ENCODE measurements at places on chromosomes 13 and 19. TPM values are rescaled to one million over a fixed set of nuclear protein-coding genes. Genes with fewer than 3 reads are reported as not detected.

DNA sequence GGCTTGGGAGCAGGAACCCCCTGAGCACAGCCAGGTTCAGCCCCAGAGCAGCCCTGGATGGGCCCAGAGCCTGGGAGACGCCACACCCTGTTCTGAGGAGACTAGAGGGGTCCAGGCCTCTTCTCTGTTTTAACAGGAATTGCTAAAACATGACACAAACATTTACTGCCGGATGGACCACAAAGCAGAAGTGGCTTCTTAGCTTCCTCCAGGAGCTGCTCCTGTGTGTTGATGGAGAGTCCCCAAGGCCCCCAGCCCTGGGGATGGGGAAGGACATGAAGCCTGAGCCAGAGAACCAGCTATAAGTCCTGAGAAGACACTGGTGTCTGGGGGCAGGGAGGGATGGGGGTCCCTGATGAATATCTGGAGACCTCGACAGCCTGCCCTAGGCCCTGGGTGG is 14.6 kb downstream of the CEACAM3 start:
- peaks cover 4% of the 10 kb centered on the region for H3K27me3 ChIP-seq
- no peak for DNase-seq
- no peak overlapping the region for H3K4me3 ChIP-seq
- no peak overlapping the region for H3K27ac ChIP-seq
- H3K4me1 ChIP-seq: no peaks in the 10 kb centered on the region
- no peaks in the 10 kb centered on the region for H3K36me3 ChIP-seq

DNA sequence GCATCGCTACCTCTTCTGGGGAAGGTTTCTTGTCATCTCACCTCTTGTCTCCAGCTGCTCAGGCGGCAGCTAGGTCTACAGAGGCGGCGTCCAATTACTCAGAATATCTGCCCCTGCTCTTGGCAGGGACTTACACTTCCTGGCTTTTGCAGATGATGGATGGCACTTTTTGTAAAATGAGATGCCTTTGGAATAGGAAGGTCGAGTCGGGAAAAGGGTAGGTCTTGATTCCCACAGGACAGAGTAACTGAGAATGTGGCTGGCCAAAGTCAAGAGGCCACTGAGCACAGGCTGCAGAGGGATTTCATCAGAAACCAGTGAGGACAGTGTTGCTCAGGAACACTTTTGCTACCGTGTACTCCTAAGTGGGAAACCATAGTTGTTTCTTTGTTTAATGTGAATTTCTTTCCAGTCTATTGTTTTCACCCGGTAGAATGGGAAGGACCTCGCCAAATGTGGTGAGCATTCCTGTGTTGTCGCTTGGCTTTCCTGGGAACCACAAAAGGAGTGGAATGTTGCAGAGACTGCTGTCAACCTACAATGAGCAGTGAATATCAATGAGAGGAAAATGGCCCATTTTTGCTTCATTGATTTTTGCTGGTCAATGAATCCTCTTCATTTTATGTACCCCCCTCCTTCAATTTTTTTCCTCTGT is 383.7 kb downstream of the HS6ST3 start:
- H3K4me1 ChIP-seq: no peaks in the 10 kb centered on the region
- peaks cover 25% of the 10 kb centered on the region for H3K27me3 ChIP-seq
- H3K4me3 ChIP-seq: no peak overlapping the region
- no peak overlapping the region for H3K27ac ChIP-seq
- DNase-seq: no peak

The CNN1 gene
- 0.64 TPM for total RNA-seq

- DNase-seq: no peak
- H3K27me3 ChIP-seq: no peaks in the 10 kb centered on the region
- H3K36me3 ChIP-seq: peaks cover 5% of the 10 kb centered on the region
- H3K4me1 ChIP-seq: no peaks in the 10 kb centered on the region
- H3K27ac ChIP-seq: peak overlapping the region; percentile 24
- H3K4me3 ChIP-seq: no peak overlapping the region
Observed at GRCh38 chr19:7618348-7618747, 11.0 kb downstream of the XAB2 start.

The NPAS1 gene
- total RNA-seq: 4.6 TPM

The KLK12 gene
- not detected for total RNA-seq

- H3K4me1 ChIP-seq: peaks cover 7% of the 10 kb centered on the region
- no peak overlapping the region for H3K4me3 ChIP-seq
- H3K27me3 ChIP-seq: no peaks in the 10 kb centered on the region
- no peak for DNase-seq
- no peak overlapping the region for H3K27ac ChIP-seq
- no peaks in the 10 kb centered on the region for H3K36me3 ChIP-seq
Observed at GRCh38 chr13:112696869-112697465, 7.1 kb downstream of the ATP11A start.

GRCh38 chr13:57633141-57633949 is 1.8 kb downstream of the PCDH17 start:
- H3K27me3 ChIP-seq: no peaks in the 10 kb centered on the region
- H3K4me1 ChIP-seq: no peaks in the 10 kb centered on the region
- H3K27ac ChIP-seq: no peak overlapping the region
- no peaks in the 10 kb centered on the region for H3K36me3 ChIP-seq

- peaks cover 18% of the 10 kb centered on the region for H3K4me1 ChIP-seq
- DNase-seq: no peak
- H3K27ac ChIP-seq: no peak overlapping the region
- no peaks in the 10 kb centered on the region for H3K36me3 ChIP-seq
- no peak overlapping the region for H3K4me3 ChIP-seq
Observed at GRCh38 chr13:97134364-97135095, 87.6 kb upstream of the MBNL2 start.

DNA sequence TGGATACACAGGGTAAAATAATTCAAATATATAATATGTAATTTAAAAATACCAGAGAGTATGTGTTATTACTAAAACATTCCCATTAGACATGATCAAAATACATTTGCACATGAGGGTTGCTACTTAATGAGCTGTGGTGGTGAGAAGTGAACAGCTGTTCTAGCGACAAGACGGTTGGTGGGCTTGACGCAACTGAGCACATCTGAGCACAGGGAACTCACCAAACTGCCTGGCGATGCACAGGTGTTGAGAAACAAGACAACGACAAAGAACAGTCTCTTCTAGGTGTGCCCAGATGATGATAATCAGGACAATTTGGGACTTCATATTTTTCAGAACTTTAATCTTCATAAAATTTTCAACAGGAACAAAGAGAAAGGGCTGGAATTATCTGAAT is 555.1 kb upstream of the SGCG start:
- no peak overlapping the region for H3K27ac ChIP-seq
- H3K4me1 ChIP-seq: no peaks in the 10 kb centered on the region
- DNase-seq: no peak
- H3K36me3 ChIP-seq: no peaks in the 10 kb centered on the region
- no peak overlapping the region for H3K4me3 ChIP-seq

The CEACAM8 gene
- total RNA-seq: not detected

The CYP2A7 gene
- not detected for total RNA-seq

- DNase-seq: no peak
- no peak overlapping the region for H3K4me3 ChIP-seq
- peaks cover 8% of the 10 kb centered on the region for H3K36me3 ChIP-seq
- H3K27me3 ChIP-seq: no peaks in the 10 kb centered on the region
Observed at GRCh38 chr19:1136201-1136600, 32.4 kb downstream of the GPX4 start.

The NPHS1 gene
- total RNA-seq: 0.57 TPM

The WASF3 gene
- total RNA-seq: 3.4 TPM

The MRPL54 gene
- 67.1 TPM for total RNA-seq
